ENCODE measurements at places on chromosomes 7 and 10. TPM values are rescaled to one million over a fixed set of nuclear protein-coding genes. Genes with fewer than 3 reads are reported as not detected.

TEX36 gene
- total RNA-seq, result not detected

ANKRD30A gene
- not detected for total RNA-seq

FAM180A gene
- total RNA-seq, result not detected

FAM131B gene
- total RNA-seq, result 2.3 TPM

CFAP69 gene
- 0.13 TPM for total RNA-seq

UTF1 gene
- total RNA-seq, result 0.31 TPM

CRYGN gene
- total RNA-seq, result not detected

SLC16A9 gene
- total RNA-seq, result not detected

SHTN1 gene
- 1.4 TPM for total RNA-seq

CTAGE6 gene
- total RNA-seq, result 0.40 TPM

GIMAP4 gene
- 215 TPM for total RNA-seq

DMTF1 gene
- 178 TPM for total RNA-seq

EMX2 gene
- not detected for total RNA-seq

PLCE1 gene
- not detected for total RNA-seq

LIMK1 gene
- total RNA-seq, result 55.0 TPM

DGKI gene
- 0.53 TPM for total RNA-seq

CEP55 gene
- total RNA-seq, result 0.85 TPM

ADRA2A gene
- total RNA-seq, result not detected

WAC gene
- 225 TPM for total RNA-seq

TCAF1 gene
- 12.7 TPM for total RNA-seq

NET1 gene
- 17.9 TPM for total RNA-seq

PNLIP gene
- total RNA-seq, result not detected

ZCCHC24 gene
- 4.0 TPM for total RNA-seq

ARMS2 gene
- not detected for total RNA-seq

CRHR2 gene
- not detected for total RNA-seq

GJC3 gene
- total RNA-seq, result not detected

Data from natural killer cell (primary cell).